ENCODE measurements at places on chromosomes 3 and 15.

DNA sequence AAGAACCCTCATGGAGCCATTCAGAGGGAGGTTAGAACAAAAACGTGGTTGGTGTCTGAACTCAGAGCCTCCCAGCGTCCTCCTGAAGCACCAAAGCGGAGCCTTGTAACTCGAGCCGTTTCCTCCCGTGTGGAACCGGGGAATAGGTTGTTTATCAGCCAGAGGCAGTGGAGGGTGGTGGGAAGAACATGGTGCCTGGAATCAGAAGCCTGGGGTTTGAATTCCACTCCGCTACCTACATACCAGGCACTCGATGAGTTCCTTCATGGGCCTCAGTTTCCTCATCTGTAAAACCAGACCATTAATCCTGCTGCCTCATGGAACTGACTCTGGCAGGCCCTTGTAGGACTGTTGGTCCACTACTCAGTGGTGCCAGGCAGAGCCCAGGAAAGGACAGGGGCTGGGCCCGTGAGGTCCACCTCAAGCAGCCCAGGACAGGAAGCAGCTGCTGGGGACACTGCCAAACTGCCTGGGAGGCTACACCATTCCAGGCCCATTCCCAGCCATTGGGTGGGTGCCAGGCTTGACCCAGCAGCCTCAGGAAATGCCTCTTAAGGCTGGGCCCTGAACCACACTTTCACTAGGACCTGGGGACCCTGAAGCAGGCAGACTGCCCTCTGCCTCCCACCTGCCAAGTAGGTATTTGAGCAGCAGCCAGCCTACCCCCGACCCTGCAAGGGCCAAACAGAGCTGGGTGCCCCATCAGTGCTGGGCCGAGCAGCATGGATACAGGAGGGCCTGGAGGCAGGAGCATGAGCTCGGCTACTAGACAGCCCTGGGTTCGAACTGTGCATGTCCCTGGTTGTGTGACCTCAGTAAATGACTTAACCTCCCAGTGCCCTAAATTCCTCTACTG lies 33.4 kb downstream of the PRKCD start:
- no peak for DNase-seq

GRCh38 chr3:129344540-129345220 lies 66.0 kb downstream of the HMCES start:
- no peak for DNase-seq

GRCh38 chr3:38345879-38346586 lies 552 bp upstream of the XYLB start:
- no peak for DNase-seq

DNA sequence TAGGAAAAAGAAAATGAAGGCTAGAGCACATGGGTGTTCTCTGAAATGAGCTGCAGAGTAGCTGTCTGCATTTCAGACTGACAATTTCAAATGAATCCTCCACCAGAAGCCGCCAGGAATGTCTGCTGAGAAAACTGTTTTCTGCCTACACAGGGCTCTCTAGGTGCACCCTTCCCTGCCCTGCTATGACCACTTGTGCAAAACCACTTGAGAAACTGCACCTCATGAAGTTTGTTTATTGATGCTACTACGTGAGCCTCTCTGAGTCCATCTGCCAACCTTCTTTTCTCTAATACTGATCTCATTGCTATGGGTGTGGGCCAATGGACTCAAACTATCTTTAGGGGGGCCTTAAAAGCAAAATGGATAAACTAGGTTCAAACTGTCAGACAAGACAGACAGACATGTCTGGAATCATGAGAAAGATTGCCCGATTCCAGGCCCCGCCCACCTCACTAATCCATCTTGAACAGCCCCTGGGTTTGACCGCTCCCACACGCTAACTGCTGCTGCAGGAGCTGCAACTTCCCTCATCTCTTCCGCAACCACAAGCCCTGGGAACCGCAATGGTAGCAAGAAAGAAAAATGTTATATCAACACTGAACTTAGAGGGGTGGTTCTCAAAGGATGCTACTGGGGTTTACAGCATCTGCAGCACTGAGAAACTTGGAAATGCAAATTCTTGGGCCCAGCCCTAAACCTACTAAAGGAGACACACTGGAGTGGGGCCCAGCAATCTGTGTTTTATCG lies 9.0 kb upstream of the CD47 start:
- no peak for DNase-seq

DNA sequence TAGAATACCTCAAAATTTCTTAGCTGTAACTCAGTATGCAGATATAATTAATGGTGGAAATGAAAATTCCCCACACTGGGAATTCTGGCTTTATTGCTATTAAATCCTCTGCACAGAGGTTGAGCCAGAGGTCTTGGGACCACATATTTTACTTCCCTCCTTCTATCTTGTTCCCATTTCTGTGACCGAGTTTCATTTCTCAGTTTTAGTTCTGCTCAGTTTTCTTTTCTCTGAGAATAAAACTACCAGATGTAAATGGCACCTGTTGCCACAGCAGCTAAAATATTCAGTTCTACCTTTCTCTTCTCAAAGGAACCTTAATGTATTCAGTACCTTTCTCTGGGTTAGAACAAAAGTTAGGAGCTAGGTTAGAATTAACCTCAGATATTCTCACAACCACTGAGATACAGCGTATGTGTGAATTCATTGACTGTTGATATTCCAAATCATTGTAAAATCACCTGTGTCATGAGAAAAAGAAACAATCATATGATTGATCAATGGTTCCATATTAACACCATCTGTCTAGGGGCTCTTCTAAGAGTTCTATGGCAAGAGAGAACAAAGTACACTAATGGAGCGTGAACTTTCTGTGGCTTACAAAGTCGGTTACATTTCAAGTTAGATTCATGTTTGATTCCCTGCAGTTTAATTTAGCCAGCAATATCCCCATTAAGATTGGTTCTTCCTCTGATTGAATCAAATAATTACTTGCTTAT lies 374.1 kb downstream of the EFHB start:
- DNase-seq, result no peak

DNA sequence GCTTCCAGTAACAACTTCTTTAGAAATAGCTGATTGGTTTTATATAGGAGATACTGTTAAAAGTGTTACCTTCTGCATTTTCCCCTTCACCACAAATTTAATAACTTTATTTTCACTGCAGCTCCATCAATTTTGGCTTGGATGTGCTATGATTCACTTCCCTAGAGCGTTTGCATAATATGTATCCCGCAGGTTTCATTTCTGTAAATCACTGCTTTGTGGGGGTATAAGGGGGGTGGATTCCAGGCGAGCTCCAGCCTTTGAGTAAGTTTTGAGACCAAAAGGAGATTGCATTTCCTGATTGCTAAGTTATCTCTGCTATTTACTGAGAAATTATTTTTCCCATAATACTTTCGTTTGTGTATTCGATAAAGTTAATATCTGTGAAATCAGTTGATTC lies 232.6 kb downstream of the TBL1XR1 start:
- DNase-seq, result no peak

DNA sequence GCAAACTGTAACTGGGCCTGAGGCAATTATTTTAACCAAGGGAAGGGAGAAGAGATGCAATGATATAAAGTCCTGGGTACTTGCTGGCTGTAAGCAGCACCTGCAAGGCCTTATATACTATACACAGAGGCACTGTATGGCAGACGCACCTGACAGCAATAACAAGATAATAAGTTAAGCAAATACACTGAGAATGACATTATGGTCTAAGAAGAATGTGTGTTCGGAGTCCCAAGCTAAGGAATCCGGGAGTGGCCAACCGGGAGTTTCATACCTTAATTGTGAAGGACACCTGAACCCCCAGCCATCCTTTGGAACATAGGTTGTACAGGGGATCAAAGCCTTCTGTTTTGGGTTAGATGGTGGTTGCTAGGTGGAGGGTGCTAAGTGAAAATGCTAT lies 13.7 kb downstream of the FAM240A start:
- no peak for DNase-seq

GRCh38 chr3:185270262-185270955 lies 16.6 kb upstream of the EHHADH start:
- no peak for DNase-seq

DNA sequence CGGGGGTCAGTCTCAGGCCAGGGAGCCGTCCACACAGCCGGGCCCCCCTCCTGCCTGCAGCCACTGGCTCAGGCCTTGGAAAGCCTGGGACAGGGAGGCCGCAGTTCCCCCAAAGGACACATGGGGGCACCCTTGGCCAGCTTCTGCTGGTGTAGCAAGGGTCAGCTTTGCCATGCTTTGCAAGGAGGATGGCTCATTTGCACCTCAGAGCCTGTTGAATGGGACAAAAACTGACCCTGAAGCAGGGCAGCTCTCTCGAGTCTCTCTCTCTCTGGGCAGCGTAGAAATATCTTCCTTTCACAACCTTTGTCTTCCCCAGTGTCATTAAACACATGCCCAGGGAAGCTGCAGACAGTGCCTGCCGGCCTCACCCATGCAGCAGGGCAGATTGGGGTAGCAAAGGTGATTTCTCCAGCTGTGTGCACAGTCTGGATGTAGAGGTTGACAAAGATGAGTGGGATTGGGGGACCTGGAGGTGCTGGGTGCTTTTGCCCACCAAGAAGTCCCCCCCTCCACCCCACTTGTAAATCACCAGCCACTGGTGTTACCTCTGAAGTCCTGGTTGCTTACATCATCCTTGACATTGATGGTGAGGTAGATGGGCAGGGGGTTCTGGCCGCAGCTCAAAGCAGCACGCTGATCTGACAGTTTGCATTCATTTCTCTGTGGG lies 17.4 kb upstream of the EHD4 start:
- DNase-seq, result peak; percentile 46
